ENCODE measurements at places on chromosomes 6 and 20.

GRCh38 chr20:58312836-58313235 is 3.3 kb downstream of the RAB22A start:
- DNase-seq = no peak

DNA sequence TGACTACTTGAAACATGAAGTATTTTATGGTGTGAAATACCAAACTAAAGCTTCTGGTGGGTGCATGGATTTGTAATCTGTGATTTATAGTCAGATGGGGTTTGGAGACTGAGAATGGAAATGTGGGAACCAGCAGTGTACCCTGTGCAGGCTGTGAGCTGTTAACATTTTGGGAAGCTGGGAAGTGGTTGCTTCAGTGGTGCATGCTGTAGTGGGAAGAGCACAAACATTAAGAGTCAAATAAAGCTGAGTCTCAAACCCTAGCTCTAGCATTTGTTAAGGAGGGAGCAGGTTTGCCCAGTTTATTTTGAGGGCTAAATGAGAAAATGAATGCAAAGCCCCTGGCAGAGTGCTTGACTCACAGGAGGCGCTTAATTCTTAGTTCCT is 235.7 kb downstream of the ZFAND3 start:
- no peak for DNase-seq

- DNase-seq = no peak
These were observed 68.6 kb downstream of the TENT5A start for GRCh38 chr6:81683912-81684311.

DNA sequence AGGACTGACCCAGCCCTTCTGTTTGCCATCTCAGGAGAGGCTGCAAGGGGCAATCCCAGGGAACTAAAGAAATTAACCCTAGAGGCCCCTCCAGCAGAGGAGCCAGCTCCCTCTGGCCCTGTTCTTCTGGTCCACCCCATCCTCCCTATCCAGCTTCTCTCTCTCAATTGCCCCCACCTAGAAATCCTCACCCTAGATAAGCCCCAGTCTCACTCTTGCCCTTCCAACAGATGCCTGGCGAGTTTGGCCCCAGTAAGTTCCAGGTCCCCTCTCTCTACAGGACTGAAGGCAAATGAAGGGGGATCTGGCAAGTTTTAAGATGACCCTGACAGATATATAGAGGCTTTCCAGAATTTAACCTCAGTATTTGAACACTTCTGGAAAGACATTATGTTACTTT is 134.0 kb downstream of the THBS2 start:
- DNase-seq = no peak

- peak; percentile 18 for DNase-seq
These were observed 26.4 kb downstream of the ANKRD60 start for GRCh38 chr20:58202044-58202443.

DNA sequence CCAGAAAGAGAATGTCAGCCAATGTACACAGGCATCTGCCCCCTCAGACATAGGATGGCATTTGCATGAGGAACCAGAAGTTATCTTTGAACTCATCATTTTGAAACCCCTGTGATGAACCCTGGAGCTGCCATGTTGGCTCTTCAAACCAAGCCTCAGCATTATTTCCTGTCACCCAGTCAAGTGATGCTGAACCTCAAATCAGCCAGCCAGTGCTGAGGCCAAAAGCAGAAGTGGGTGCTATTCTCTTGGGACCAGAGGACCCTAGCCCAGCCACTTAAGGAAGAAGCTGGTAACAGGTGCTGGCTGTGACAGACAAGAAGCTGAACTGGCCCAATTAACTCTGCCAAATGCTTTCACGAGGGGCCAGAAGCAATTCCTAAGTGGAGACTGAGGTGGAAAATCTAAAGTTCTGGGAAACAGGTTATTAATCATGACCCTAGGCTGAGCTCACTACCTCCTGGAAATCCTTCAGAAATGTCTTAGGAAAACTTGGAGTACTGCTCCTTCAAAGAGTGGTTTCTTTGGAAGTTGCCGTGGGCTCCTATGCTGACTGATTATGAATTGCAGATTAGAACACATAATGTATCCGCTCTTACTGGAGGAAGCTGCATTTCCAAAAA is 4.0 kb downstream of the PKIG start:
- DNase-seq = no peak

- DNase-seq = peak; percentile 83
These were observed 34.4 kb downstream of the DSE start for GRCh38 chr6:116405138-116405537.

DNA sequence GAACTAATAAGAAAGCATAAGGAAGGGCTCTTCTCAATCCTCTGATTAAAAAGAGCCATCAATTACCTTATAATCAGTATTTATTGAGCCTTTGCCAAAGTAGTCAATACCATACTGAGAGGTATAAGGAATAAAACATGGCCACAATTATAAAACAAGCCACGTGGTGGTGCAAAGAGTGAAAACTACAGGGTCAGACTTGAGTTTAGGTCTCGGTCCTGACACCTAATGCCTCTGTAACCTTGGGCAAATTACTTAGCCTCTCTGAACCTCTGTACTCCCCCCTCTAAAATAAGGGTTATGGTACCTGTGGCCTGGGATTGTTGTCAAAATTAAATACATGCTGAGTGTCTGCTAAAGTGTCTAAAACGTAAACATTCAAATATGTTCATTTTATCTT is 11.8 kb downstream of the TRIM10 start:
- DNase-seq = no peak

GRCh38 chr6:71509191-71510005 is 220.8 kb downstream of the OGFRL1 start:
- DNase-seq = no peak

DNA sequence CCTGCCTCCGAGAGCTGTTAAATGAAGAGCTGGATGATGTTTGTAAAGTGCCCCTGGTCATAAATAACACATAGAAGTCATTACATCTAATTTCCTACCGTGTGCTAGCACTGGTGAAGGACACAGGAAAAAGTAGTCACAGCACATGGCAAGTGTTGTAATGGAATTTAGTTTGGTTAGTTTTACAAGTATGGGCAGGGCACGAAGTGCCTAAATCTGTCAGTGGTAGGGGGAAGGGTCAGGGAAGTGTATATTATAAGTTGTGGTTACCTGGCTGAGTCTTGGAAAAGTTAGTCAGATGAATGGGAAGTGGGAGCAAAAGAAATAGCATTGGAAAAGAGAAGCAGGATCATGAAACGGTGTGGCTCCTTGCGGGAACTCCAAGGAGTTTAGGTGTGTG is 1.6 kb downstream of the RIPPLY2 start:
- DNase-seq = no peak

DNA sequence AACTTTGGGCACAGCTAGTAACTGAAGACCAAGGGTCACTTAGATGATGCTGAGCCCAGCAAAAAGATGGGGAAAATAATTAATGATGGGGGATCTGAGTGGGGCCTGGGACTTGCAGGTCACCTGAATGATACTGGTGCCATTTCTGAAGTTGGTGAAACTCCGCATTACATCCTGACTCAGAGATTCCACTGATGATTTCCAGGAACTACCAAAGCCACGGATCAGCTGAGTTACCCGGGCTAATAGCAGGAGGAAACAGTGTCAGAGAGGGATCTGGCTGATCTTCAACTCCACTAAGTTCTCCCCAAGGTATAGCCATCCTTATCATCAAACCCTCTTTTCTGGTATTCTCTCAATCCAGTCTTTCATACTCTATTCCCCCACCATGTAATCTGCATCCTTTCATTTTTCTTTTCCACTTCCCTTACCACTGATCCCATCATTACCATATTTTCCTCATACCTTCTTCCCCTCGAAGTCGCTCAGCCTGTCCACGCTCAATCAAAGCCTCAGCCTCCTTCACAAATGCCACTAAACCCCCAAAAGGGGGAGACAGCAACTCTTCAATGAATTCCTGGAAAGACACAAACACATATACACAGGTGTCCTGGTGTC is 20.2 kb downstream of the VPS52 start:
- no peak for DNase-seq

GRCh38 chr6:155128977-155129376 is 133.9 kb downstream of the TIAM2 start:
- DNase-seq = no peak

DNA sequence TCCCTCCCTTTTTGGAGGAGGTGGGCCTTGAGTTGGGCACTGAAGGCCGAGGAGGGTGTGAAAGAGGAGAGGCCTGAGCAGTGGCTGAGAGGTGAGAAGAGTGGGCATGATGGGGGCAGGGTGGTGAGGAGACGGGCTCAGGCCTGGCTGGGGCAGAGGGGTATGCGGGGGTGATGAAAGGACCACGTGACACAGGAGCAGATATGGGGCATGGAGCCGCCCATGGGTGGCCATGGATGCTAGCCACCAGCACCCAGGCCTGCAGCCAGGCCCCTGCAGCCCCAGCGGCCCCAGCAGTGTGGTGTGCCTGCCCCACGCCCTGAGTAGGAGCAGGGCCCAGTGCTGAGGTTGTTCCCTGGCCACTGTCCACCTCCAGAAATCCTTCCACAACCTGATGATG is 26.5 kb downstream of the UQCC2 start:
- no peak for DNase-seq

- DNase-seq = no peak
These were observed 228.6 kb upstream of the PMEPA1 start for GRCh38 chr20:57938158-57939108.

DNA sequence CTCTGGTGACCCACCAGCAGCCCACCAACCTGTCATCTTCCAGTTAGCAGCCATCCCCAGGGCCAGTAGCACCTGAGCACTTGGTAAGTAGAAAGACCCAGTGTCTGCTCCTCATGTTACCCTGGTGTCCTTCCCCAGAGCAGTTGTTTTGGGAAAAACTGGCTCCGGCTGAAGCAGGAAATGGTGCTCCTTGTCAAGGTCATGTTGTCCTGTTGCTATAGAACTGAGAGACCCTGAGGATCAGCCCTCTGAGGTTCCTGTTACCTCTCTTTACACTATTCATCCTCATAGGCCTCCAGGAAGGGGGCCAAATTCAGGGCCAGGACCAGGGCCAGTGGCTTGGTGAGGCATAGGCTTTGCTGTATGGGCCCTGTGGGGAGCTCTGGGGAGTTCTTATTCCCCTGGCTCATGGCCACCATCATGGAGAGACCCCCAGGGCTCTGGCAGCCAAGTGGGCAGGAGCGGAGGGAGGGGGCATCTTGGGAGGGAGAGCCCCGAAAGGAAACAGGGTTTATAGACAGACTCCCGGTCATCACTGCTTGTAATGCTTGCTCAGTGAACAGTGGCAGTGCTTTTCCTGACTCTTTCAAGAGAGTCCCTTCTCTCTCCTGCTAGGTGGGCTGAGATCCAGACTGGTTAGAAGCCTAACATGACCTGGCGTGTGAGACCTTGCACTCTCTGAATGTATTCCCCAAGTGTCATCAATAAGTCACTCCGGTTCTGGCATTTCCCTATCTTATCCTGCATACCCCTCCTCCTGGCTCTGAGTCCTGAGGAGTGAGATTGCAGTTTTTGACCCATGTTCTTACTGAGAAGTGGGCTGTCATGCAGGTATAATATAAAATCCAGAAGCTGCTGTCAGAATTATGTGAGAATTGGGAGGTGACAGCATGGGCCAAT is 50.7 kb downstream of the PPARD start:
- DNase-seq = no peak

DNA sequence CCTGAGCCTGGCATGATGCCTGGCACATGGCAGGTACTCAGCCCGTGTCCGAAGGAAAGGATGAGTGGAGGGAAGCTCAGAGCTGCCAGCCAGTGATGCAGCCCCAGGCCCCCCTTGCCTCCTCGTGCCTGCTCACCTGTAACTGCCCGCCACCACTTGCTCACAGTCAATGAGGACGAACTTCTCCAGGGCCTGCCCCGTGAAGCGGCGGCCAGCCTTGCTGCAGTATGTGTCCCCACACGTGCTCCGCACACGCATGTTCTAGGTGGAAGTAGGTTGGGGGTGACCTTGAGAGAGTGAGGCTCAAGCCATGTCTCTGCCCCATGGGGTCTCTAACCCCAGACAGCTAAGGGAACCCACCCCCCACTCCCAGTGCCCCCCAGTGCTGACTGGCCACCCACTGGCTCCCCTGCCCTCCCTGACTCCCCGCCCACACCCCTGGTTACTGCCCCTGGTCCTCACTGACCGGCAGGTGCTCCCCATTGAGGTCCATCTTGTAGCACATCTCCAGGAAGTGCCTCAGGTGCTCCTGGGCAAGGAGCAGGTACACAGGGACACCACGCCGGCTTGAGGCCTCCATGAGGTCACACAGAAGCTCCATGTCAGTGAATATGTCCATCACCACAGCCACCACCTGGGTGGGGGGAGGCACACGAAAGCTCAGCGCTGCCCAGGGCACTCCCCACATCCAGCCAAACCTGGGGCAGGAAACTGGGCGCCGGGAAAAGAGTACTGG is 3.7 kb downstream of the FAM83C start:
- no peak for DNase-seq

GRCh38 chr6:150290429-150290828 is 78.4 kb upstream of the IYD start:
- DNase-seq = peak; percentile 91

DNA sequence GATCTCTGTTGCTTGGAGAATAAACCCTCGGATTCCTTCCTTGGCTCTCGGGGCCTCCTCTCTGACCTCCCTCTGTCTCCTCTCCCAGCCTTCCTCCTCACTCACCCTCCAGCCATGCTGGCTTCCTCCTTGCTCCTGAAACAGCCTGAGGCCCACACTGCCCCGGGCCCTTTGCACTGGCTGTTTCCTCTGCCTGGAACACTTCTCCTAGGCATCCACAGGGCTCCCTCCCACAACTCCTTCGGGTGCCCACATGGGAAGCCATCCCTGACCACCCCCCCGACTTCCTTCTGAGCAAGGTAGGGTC is 87.7 kb downstream of the CEBPB start:
- peak; percentile 97 for DNase-seq

DNA sequence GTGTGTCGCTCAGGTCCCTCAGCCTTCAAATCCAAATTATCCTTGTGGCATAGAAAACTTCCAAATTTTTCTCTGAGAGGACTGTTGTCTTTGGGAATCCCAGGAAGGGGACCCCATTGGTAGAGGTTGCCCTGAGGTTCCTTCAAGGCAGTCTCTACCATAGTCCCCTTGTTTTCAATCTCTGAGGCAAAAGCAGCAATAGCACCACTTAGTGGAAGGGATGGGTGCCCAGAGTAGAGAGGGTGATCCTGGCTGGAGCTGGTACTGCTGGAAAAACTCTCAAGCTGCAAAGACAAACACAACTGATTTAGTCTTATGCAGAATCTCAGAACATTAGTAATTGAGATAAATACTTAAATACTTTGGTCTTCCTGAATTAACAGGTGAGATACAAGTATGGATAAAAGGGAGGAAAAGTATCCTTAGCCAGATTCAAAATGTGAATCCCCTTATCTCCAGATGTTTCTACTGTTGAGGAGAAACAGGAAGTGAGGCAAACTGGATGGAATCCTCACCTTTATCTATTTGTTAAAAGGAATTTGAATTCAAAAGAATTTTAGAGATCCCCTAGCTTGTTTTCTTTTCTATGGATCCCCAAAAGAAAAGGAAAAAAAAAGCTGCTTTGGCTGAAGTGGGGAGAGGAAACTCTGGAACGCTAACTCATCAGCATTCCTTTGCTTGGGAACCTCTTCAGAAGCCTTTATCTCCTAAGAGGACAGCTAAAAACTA is 13.4 kb downstream of the ZNF318 start:
- no peak for DNase-seq
